ENCODE measurements at places on chromosomes 3 and 15.

GRCh38 chr3:185744997-185745843 lies 79.6 kb downstream of the IGF2BP2 start:
- peak; percentile 98 for DNase-seq

DNA sequence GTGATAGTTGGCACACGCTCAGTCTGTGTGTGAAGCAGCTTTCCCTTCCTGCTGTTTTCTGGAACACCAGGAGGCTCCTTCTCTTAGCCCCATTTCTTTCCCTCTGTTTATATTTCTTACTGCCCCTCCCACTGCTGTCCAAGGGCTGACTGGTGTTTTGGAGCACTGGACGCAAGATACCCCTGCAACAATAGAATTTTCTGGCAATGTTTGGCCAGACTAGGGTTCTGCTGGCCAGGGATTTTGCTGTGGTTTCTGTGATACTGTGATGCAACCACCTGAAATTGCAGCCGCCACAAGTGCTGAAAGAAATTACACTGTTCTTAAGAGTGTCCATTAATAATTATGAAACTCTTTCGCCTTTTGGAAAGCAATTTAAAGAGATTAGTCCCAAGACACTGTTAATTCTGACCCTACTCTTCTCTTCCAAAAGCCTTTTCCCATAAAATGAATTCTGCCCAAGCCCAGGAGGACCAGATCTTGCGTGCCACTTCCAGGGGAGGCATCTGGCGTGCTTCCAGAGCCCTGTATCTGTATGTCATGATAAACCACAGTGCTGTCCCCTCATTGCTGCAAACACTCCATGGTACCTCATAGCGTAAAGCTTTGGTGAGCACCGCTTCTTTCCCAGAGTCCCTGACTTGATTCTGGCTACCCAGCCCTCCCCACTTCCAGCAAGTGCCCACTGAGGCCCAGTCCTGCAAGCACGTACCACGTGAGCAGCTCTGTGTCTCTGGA lies 159.4 kb upstream of the CHRM5 start:
- no peak for DNase-seq

GRCh38 chr3:189272500-189273119 lies 100.8 kb downstream of the TPRG1 start:
- no peak for DNase-seq

DNA sequence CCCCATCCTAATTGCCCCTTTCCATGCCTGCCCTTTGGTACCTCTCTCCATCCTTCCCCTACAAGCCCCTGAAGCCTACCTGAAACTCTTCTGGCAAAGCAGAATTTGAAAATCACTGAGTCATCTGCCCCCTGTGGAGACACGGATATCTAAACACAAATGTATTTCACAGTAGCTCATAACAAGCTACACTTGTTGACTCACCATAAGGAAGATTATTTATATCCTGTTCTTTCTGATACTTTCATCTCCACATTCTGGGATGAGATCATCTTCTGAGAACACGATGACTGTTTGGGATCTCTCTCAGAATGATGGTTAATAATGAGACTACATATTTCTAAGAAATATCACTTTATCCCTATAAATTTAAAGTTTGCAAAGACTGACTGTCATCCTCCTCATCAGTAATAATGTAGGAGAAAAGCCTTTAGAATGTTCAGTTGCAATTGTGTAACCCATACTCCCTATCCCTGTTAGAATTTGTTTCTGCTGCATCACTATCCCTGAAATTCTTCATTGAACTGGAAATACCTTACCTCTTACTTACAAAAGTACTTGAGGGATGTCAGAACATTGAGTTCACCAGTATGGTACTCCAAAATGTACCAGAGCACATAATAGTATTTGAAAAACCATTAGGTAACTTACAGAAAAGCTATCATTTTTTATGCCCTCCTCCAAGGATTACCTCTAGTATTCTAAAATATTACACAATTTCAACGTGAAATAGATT lies 116.1 kb upstream of the IL12A start:
- DNase-seq: peak; percentile 97

GRCh38 chr3:149662240-149662887 lies 4.5 kb upstream of the WWTR1 start:
- peak; percentile 56 for DNase-seq

GRCh38 chr3:177314897-177315296 lies 117.6 kb upstream of the TBL1XR1 start:
- DNase-seq: no peak

DNA sequence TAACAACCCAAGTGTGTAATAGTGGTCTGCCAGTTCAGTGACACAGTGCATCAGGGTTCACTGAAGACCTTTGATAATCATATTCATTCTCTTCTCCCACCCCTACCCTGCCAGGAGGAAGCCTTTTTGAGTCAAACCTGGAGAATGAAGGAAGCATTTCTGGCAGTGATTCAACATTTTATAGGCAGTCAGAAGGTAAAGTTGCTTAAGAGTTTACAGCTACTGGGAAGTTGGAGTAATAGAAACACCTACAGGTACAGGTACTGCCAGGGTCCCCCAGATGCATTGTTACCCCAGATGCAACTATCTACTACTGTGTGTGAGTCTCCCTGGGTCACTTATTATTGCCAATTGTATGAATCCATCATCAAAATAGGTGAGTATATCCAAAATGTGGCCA lies 146.9 kb upstream of the EIF1B start:
- peak; percentile 36 for DNase-seq

DNA sequence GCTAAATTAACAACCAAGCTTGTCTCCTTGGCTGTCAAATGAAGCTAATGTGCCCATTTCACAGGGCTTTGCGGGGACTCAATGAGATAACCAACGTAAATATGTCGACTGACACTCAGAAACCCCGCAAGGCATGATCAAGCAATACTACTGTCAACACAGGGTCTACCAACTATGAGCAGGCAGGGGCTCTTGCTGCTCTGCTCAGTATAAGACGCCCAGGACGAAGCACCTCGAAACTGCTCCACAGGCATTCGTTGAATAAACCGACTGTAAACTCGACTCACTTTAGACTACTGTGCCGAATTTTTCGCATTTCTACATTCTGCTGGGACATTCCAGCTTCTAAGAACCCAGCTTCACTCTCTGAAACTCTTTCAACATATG lies 55.0 kb downstream of the FEZF2 start:
- DNase-seq: no peak

DNA sequence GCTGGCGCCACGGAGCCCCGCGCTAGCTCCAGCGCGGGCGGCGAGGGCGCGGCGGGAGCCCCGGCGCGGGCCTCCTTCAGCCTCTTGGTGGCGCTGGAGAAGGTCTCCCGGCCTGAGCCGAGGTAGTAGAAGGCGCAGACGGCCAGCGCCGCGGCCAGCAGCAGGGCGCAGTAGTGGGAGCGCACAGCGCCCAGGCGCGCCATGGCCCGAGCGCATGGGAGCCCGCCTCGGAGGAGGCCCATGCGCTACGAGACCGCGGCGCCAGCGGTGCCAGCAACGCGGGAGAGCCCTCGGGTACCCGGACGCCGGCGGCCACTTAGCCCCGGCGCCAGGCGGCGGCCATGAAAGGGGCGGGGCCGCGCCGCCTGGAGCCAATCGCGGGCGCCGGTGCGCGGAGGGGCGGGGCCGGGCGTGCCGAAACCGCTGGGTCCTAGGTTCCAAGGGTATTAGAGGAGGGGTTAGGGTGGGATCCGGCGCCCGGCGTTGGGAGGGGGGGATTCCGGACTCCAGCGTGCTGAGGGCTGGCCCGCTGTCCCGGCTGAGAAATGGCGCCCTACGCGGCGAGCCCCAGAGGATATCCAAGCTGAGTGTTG lies at the start of gene XXYLT1:
Gene XXYLT1 (minus strand): TSS at position 343 of the 593 bp plus-strand sequence. CDS start 101 bp downstream, at position 242.
- peak; percentile 59 for DNase-seq

DNA sequence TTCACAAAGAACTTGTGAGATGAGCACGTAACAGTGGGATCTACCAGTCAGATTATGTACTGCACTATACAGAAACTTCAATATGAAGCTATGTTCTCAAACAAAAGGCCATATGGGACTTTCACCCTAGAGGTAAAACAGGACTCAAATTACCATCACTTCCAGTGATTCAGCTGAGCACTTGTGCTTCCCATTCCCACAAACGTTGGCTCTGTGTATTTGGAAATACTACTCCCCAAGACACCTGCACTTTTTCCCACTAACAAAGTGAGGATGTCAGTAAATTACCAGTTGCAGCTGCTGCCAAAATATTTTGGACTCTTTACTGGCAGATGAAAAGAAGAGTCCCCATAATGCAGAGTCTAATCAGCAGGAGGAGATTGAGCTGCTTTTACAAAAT lies 1570.1 kb downstream of the SI start:
- DNase-seq: no peak

- peak; percentile 23 for DNase-seq
Measured at GRCh38 chr3:181917027-181917426, 205.3 kb downstream of the SOX2 start.

DNA sequence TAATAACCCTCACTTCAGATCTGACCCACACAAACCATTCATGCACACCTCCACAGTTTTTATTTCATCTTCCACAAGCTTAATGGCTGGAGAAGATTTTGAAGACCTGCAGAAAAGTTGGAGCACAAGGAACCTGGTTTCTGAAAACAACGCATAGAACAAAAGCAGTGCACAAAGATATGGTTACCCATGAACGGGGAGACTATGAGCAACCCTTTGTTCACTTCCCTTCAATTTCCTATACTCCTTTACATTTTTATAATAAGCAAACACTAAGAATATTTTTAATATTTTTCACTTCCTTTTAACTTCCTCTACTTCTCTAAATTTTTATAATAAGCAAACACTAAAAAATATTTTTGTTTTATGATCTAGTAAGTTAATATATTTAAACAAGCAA lies 103.5 kb upstream of the UBE2E2 start:
- DNase-seq: no peak

DNA sequence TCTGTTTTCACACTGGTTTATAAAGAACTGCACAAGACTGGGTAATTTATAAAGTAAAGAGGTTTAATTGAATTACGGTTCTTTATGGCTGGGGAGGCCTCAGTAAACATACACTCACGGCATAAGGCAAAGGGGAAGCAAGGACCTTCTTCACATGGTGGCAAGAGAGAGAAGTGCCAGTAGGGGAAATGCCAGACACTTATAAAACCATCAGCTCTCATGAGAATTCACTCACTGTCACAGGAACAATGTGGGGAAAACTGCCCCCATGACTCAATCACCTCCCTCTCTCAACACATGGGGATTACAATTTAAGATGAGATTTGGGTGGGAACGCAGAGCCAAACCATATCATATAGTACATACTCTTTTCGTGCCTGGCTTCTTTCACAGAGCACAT lies 42.4 kb downstream of the MAP2K1 start:
- no peak for DNase-seq

DNA sequence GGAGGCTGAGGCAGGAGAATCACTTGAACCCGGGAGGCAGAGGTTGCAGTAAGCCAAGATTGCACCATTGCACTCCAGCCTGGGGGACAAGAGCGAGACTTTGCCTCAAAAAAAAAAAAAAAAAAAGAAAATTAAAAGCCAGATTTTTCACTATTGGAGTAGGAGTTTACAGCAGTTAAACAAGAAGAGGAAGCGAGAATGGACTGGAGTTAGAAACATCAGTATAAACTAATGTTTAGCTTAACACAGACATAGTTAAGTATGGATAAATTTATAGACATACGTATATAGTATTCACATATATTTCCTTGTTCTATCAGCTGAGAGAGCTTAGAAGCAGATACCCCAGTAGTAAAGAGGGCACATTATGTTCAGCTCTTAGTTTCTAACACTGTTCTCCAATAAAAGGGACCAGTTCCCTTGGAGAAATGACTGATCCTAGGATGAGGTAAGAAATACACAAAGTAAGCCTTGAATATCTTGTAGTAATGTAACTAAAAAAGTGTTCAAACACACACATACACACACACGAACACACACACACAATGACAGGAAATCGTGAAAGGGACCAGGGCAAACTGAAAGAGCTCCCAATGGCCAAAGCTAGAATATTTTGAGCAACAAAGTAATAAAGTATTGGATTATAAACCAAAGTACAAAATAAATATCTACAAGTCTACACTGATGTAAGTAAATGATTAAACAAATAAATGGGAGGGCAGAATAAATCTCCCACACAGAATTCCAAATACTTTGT lies 25.1 kb downstream of the PIK3CB start:
- no peak for DNase-seq

DNA sequence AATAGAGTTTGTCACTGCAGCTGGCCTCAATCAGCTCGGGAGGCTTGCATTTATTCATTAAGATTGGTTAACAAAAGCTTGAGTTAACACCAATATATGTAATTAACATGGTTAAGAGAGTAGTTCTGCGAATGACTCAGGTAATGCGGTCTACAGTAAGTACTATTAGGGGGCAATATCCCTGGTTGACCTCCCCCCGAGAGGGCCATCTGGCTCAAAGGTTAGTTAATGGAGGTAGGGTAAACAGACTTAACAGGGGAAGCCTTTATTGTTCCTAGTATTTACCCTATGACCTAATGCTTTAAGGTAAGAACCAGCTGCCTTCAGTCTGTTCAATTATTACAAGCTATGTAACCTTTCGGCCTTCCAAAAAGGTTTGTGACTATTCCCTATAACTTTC lies 403.3 kb upstream of the SGO1 start:
- DNase-seq: no peak

GRCh38 chr3:40104441-40104840 lies 205.1 kb upstream of the EIF1B start:
- no peak for DNase-seq

DNA sequence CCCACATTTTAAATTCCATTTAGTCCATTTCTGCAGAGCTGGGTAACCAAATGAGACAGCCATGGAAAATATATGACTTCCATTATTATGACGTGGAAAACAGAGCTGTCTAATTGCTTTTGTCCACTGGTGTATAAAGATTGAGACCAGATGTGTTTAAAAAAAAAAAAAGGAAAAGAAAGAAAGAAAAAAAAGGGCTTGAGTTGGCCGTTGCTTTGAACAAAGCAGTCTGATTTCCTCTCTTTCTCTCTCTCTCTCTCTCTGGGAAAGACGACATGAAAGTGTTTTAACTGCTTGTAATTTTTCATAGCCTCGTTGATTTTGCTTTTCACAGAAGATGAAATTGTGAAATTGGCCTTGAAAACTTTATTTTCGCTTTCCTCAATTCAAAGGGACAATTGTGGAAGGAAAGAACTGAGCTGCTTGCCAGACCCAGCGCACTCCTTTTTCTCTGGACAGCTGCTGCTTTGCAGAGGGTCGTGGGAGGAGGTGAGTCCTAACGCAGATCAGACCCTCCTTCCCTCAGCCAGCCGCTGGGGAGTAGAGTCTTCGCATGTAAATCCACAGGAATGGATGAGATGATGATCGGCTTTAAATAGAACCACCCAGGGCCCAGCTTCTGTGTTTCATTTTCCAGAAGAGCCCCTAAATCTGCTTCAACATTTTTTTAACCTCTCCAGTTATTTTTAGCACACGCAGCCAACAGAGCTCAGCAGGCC lies 42.8 kb upstream of the UBE2E1 start:
- no peak for DNase-seq

- DNase-seq: no peak
Measured at GRCh38 chr15:90360746-90361145, 8.7 kb downstream of the ZNF774 start.

Data from bronchial epithelial cell (primary cell).